ENCODE measurements at places on chromosomes 4 and X. TPM values are rescaled to one million over a fixed set of nuclear protein-coding genes. Genes with fewer than 3 reads are reported as not detected.

The SPP1 gene
- not detected for total RNA-seq

The SYNPO2 gene
- total RNA-seq: 0.42 TPM

The RNF175 gene
- total RNA-seq: 0.66 TPM

The HELT gene
- not detected for total RNA-seq

The CRLF2 gene
- not detected for total RNA-seq

The IL2 gene
- total RNA-seq: not detected

The ALG13 gene
- total RNA-seq: 53.9 TPM

The PNMA3 gene
- total RNA-seq: not detected

The MAGT1 gene
- 60.2 TPM for total RNA-seq

The STATH gene
- total RNA-seq: not detected

The USP27X gene
- total RNA-seq: 1.1 TPM

DNA sequence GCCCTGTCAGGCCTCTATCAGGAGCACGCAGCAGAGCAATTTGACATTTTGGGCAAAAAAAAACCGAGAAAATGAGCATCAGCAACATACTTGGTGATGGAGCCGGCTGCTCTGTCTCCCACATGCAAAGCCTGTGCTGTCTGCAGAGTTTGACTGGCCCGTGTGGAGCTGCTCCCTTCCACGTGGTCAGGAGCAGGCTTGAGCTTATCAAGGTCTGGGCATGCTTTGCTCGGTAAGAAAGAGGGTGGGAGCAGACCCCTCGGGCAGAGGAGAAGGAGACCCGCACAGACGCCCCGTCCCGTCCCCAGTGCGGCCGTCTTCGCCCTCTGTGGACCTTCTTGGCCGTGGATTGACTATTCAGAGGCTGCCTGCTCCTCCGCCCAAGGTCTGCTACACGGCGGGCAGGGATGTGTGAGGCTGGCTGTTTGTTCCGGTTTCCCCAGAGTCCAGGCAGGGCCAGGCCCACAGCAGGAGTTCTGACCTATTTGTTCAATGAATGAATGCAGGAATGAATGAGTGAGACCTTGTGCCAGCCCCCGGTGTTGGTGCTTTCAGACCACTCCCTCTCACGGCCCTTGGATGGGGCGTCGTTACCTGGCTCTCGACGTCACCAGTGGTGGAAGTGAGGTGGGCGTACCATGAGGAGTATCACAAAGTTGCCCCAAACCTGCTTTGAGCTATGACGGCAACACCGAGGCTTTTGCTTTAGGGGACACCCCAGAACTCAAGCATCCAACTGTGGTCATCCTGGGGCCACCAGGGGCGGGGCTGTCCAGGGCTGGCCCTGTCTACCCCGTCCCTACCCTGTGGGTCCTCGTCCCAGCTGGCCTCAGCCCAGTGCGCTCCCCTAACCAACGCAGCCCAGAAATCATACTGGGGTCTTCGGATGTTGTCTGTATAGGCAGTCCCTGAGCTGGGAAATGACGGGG lies 54.7 kb upstream of the ADRA2C start:
- no peak for DNase-seq

GRCh38 chrX:135556055-135556454 lies 35.6 kb downstream of the INTS6L start:
- no peak for DNase-seq

GRCh38 chr4:103012060-103012459 lies 7.4 kb downstream of the SLC9B1 start:
- DNase-seq: peak; percentile 70

- DNase-seq: peak; percentile 33
Measured at GRCh38 chrX:8289523-8289922, 118.5 kb upstream of the VCX2 start.

DNA sequence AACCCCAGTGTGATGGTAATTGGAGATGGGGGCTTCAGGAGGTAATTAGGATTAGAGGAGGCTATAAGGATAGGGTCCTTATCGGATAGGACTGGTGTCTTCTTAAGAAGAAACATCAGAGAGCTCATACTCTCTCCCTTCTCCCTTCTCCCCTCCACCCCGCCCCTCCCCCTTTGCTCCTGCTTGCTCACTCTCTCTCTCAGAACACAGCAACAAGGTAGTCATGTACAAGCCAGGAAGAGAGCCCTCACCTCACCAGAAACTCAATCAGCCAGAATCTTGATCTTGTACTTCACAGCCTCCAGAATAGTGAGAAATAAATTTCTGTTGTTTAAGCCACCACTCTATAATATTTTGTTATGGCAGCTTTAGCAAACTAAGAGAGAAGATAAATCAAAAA lies 4.5 kb downstream of the DDX60L start:
- peak; percentile 52 for DNase-seq

DNA sequence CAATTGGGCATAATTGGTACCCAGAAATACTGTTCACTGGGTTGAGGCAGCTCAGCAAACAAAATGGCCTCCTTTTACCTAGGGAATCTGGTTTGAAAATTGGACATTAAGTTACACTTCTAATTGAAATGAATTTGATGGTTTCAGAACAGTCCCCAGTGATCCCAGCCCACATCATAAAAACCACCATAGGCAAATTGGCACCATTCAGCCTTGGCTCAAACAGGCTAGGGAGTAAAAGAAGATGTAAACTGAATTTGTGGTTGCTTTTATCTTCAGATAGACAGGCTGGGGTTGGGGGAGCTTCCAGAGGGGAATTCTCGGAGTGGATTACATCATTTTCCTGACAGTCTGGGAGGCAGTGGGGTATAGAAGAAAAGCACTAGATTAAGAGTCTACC lies 576.5 kb downstream of the MID1IP1 start:
- DNase-seq: no peak

DNA sequence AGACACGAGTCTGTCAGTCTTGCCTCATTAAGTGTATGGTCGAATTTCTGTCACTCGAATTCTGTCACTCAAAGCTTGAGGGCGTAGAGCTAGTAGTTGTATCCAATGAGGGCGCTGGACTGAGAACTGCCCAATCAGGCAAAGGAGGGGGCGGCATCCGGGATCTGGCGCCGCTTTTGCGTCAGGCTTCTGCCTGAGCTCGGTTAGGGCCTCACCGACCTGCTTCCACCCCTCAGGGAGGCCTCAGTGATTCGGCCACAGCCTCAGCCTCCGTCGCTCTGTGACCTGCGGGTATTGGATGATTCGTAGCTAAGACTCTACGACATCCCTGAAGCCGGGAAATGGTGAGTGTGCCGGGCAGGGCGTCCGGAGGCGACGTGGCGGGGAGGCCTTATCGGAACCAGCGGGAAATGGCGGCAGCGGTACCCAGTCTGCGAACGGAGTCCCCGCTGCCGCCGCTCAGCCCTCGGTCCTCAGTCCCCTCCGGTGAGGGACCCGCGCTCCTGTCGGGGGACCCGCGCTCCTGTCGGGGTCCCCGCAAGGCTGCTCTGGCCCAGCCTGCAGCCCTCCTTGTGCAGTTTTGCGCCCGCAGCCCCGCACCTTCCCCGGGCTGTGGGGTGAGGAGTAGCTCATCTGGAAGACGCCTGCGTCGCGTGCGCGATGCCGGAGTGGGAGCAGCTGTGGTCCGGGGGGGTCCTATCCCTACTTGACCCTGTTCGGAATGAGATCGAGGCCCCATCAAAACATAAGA lies 88.3 kb downstream of the ZNF718 start:
- DNase-seq: no peak

GRCh38 chrX:45524296-45524695 lies 323.6 kb upstream of the DIPK2B start:
- peak; percentile 63 for DNase-seq

- no peak for DNase-seq
Measured at GRCh38 chr4:104930298-104930697, 216.4 kb upstream of the TET2 start.

DNA sequence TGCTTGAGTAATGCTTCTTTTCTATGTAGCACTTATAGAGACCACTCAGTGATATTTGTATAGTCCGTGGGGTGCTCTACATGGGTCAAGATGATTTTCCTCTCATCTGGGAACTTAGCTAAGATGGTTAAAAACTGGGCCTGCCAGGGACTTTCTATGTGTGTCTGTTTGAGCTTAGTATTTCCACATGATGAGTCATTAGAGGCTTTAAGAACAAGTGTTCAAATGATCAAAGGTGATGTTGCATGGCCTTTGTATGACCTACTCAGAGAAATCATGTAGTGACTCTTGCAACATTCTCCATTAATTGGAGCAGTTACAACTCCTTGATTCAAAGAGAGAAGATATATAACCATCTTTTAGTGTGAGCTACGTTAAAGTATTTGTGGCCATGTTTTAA lies 1480.5 kb upstream of the IGFBP7 start:
- peak; percentile 87 for DNase-seq

- peak; percentile 28 for DNase-seq
Measured at GRCh38 chr4:10983885-10984640, 299.5 kb upstream of the CLNK start.

- peak; percentile 93 for DNase-seq
Measured at GRCh38 chr4:687048-687970, 1.6 kb downstream of the SLC49A3 start.

DNA sequence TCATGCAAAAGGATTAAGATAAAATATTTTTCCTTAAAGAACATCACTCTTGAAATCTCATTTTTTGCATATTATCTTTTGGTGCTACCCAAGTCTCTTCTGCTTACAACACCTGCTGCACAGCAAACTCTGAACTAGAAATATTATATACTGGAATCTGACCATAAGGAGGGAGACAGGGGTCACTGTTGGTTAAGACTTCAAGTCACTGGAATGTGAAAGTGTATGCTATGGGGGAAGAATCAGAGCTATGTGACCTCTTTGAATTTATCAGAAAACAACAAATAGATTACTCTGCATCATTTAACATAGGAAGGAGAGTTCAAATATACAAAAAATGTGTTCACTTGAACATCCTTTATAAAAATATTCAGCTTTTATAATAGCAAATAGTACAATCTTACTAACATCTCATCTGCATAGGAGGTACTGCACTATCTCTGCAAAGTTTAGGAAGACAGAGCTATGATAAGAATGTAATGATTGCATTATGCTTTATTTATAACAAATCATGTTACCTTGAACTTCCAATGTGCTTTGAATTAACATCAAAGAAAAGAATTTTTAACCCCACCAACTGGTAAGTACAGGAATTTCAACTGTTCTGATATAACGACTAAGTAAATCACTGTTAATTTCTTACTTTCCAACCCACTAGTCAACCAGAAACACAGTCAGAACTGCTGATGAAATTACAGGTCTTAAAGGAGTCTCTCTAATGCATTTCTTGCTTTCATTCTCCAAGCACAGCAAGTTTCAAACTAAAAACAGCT lies 69.8 kb downstream of the ZNF827 start:
- no peak for DNase-seq

DNA sequence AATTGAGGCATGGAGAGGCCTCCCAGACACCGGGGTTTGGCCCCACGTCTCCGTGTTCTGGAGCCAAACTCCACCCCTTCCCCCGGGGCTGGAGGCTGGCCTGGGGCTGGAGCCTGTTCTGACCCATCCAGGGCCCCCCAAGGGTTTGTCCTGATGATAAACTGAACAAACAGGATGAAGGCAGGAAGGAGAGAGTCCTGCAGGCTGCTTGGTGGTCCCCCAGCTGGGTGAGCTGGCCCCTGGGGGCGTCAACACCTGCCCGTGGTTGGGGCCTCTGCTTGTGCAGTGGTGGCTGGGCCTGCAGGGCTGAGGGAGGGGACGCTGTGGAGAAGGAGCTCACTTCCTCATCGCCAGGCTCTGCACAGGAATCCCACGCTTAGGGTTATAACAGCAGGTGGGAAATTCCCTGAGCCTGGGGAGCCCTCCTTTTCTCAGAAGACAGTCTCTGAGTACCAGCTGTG lies 2.3 kb downstream of the SH3TC1 start:
- no peak for DNase-seq

DNA sequence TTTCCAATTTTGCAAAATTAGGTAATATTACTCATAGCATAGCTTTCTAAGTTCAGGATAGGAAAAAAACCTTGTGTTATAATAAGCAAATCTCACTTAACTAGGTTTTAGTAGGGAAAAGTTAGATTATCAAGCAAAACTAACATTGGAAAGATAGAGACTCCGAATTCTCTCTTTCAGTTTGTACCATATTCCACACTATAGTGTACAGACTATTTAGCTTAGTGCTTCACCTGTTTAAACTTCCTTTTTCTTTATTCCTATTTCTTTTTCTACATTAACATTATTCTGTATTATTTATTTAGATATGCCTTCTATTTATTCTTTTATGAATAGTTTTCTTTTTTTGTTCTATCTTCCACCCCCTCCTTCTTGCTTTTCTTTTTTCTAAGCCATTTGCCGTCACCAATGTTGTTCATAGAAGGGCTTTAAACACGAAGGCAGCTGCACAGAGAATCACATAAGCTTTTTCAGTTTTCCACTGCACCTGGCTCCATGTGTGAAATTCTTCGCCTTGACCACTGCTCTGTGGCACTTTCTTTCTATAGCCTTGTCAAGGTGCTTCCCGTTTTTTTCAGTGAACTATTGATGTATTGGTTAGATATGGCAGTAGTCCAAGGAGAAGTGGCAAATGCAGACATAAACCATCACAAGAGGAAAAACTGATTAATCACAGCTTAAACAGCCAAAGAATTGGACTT lies 8.5 kb downstream of the PCDH10 start:
- no peak for DNase-seq

GRCh38 chrX:23783589-23784469 lies 856 bp downstream of the SAT1 start:
- DNase-seq: no peak

DNA sequence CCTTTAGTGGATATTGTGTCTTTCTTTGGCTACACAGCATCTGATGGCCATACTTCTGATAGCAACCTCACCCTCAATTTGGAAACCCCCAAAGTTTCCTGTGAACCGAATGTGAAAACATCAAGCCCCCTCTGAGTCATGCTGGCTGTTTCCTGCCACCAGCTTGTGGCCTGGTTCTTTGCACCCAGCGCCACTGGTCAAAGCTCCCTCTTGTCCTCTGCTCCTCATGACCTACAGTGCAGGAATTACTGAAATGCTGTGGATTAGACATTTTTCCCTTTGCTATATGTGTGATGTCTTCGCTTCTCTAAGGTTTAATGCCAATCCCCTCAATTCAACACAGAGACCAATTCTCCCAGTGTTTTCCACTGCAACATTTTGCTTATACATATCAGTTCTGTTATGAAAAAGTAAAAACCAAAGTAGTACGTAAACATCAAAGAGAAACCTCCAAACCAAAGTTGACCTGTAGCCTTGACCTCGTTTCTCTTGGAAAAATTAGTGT lies 224.0 kb upstream of the TENM3 start:
- DNase-seq: no peak

DNA sequence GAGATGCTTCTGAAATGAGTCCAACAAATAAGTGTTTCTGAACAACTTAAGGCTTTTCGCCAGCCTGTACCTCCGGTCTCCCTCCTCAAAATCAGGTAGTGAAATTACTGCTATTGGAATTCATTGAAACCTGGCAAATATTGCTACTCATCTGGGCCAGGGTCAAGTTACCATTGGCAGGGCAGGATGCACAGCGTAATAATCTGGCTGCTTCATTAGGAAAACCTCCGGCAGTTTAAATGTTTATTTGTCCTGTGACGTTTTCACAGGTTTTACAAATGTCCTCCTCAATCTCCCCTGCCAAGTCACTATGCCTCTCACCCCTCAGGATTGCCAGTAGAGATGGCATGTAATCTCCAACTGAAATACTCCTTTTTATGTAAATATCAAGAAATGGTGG lies 92.6 kb upstream of the KDR start:
- no peak for DNase-seq

DNA sequence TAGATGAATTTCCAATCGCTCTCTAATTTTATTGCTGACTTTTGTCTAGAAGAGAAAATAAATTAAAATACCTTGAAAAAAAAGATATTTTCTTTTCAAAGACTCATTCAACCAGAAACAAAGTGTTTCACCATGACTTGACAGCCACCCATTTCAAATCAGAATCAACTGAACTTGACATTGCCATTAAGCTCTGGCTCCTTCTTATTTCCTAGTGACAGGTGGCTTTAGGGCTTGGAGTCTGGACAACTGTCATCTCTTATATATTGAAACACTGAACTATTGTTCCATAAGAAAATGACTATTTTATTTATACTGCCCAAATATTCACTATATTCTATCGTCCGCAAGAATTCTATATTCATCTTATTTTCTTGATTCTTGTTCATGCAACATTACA lies 229.2 kb downstream of the SLC39A8 start:
- DNase-seq: no peak
